Neural progenitor cell (in vitro differentiated cells): ENCODE measurements at places on chromosomes 1 and 21. TPM values are rescaled to one million over a fixed set of nuclear protein-coding genes. Genes with fewer than 3 reads are reported as not detected.

OR10Z1 gene
- not detected in 2 replicates for total RNA-seq

HJV gene
- total RNA-seq = not detected in 2 replicates

GJC2 gene
- total RNA-seq = 0.25 TPM in 1 of 2 replicates, not detected in the other

EXO5 gene
- total RNA-seq = 11.9 and 12.6 TPM in 2 replicates

CCDC27 gene
- not detected in 2 replicates for total RNA-seq

PIGR gene
- not detected in 2 replicates for total RNA-seq

NTRK1 gene
- 0.15 TPM in 1 of 2 replicates, not detected in the other for total RNA-seq

HSD3B2 gene
- total RNA-seq = not detected in 2 replicates

SLC30A10 gene
- total RNA-seq = 0.09 and 0.19 TPM in 2 replicates

GRCh38 chr1:158649052-158649451 lies 37.5 kb downstream of the SPTA1 start:
- DNase-seq = no peak

DNA sequence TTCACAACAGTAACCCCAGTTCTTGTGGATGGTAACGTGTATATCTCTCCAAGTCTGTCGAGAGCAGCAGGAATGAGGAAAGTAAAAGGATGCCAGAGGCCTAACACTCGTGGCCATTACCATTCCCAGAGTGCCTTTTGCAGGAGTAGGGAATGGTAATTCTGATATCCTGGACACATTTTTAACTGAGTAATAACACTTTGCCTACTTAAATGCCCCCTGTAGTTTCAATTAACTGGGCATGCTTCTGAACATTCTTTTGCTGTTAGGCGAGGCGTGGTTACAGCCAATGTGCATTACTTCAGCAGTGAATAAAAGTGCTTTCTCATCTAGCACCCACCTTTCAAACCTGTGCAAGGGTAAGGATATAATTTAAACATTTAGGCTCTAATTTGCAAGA lies 258.5 kb upstream of the ADGRL2 start:
- no peak for DNase-seq

GRCh38 chr1:114341299-114341698 lies 169.7 kb downstream of the TRIM33 start:
- no peak for DNase-seq

DNA sequence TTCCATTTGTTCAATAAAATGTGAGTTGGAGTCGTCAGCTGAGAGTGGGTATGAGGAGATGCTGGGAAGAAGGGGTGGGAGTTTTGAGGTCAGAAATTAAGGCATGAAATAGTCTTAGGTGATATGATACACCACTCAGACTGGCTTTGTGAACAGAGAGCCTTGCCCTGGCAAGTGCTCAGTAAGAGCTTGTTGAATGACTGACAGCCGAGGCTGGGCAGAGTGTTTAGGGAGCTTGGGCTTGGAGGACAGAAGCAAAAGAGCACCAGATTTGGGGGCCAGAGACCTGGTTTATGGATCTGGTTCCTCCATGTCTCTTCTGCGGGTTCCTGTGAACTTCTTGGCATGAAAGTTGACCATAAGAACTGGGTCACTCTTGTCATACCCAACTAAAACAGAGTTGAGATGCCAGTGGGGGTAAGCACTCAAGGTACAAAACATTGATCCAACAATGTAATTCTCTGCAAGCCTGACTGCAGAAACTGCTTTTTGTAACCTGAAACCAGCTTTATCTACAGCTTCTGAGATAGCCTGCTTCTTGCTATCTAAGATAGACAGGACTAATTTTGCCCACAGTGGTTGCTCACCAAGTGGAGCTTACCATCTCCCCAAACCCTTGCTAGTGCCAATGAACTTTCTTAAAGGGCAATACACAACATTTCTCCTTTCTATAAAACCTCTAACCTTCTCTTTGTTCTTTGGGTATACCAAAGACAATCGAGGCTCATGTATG lies 126.4 kb downstream of the TENT5C start:
- DNase-seq = no peak

DNA sequence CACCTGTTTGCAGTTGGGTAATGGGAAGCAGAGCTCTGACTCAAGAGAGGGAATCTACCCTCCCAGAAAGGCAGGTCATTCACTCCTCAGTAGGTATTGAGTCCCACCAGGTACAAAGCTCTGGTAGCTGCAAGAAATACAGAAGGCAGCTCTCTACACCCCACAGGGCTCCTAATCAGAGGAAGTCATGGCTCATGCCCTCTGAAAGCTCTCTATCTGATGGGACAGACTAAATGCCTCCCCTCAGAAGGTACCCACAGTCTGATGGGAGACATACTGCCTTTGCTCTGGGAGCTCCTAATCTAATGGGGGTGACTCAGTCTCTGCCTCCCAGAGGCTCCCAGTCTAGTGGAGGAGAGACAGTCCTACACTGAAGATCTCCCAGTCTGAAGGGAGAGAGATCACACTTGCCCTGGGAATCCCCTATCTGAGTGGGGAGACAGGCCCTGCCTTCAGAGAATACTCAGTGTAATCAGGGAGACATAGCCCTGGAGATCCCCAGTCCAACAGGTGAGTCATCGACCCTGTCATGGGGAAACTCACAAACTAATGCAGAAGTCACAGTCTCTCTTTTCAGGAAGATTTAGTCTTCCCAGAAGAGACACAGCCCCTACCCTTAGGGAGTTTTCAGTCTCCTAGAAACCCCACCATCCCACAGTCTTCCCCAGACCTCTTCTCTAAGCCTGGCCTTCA lies 23.7 kb downstream of the CAMK1G start:
- no peak for DNase-seq

DNA sequence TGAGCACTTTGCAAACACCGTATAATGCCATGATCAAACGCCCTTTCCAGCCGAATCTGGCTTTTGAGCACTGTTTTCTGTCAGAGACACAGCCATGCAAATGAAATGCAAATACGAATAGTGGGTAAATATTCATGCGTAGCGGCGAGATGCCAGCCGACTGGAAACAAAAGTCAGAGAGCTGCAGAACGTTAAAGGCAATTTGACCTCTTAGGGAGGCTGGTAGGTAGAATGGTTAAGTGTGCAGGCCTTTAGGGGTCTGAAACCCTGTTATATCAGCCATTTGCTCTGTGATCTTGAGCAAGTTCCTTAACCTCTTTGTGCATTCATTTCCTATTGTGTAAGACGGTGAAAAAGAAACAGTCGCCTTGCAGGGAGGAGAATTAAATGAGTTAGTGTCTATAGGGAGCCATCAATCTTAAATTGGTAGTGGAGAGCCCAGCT lies 6.5 kb upstream of the SDHB start:
- DNase-seq = no peak

GRCh38 chr1:181015251-181015615 lies 7.4 kb downstream of the STX6 start:
- DNase-seq = no peak

DNA sequence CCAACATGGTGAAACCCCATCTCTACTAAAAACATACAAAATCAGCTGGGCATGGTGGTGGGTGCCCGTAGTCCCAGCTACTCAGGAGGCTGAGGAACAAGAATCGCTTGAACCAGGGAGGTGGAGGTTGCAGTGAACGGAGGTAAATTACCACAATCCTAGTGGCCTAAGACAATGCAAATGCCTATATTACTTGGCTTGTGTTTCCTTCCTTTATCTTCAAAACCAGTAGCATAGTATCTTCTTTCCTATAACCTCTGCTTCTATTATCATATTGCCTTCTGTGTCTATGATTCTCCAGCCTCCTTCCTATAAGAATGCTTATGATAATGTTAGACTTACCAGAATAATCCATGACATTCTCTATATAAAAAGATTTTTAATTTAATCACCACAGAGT lies 156.2 kb upstream of the RGS18 start:
- no peak for DNase-seq
